Heart right ventricle (tissue), 16 donors: ENCODE measurements at places on chromosomes 2 and 18. TPM values are rescaled to one million over a fixed set of nuclear protein-coding genes. Genes with fewer than 3 reads are reported as not detected.

Gene CTIF
- polyA plus RNA-seq, result 74.1 TPM

Gene RTP5
- polyA plus RNA-seq, result 0.15 TPM

Gene GNLY
- 3.1 TPM for polyA plus RNA-seq

Gene TIMM21
- polyA plus RNA-seq, result 64.4 TPM

Gene CCBE1
- 0.29 TPM for polyA plus RNA-seq

Gene MAB21L4
- polyA plus RNA-seq, result not detected

Gene TBR1
- not detected for polyA plus RNA-seq

Gene AKAIN1
- polyA plus RNA-seq, result not detected

Gene SERPINB12
- not detected for polyA plus RNA-seq

Gene BCS1L
- 52.8 TPM for polyA plus RNA-seq

GRCh38 chr2:240454106-240454901 lies 18.8 kb downstream of the GPC1 start:
- no peak for DNase-seq

- no peak for DNase-seq
These were observed 12.4 kb upstream of the ANKRD44 start for GRCh38 chr2:197322724-197323720.

DNA sequence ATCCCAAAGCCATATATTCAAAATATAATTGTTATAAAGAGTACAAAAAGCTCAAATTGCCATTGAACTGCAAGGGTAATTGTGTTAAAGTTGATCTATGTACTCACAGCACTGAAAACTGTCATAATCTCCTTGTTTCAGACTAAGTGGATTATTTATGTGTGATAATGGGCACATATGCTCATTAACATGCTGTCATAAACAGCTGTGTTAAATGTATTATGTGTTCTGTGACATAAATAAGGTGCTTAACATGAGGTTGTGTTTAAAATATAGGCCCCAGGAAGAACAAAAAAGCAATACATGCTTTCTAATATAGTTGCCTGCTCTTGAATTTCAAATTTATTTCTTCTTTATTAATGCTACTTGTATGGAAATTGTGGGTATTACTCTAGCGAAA lies 409.5 kb downstream of the DCC start:
- DNase-seq, result no peak

GRCh38 chr2:214232271-214232670 lies 178.6 kb upstream of the VWC2L start:
- no peak for DNase-seq

DNA sequence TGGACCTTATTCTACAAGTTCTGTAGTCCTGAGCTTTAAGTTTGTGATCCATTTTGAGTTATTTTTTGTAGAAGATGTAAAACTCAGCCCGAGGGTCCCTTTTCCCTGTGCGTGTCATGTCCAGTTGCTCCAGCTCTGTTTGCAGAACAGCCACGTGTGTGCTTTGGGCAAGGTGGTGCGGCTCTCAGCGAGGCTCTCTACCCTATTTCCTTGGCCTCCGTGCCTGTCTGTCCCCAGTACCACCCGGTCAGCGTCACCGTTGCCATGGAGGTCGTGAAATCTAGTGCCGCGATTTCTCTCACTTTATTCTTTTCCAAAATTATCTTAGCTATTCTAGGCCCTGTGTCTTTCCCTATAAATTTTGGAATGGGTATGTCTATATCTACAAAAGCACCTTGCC lies 141.0 kb upstream of the CTDP1 start:
- DNase-seq, result no peak

DNA sequence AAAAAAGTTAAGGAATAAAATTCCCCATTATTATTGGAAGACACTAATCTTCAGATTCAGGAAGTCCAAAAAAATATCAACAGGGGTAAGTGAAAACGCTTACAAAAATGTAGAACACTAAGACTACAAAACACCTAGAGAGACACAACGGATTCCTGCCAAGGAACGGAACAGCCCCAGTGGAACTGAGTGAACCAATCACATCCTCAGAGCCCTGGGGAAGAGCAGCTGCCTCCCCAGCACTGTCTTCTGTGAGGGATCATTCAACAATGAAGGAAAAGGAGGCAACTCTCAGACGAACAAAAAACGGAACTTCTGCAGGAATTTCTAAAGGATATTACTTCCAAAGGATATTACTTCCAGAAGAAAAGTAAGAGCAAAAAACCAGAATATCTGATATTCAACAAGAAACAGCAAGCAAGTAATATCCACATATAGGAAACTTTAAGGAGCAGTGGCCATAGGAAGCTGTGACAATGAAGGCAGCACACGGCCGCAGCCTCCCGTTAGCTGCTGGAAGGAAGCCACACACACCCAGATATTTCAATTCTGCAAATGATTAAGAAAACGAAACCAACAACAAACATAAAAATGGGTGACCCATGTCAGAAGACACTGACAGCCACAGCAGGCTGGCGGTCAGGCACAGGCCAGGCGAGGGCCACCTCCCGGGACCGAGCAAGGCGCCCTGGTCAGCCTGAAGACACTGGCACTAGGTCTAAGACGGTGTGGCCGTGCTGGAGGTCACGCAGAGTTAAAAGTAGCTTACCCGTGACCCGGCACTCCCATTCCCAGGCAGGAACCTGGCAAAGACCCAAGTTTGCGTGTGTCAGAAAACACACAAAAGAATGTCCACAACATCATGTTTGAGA lies 81.8 kb downstream of the HDAC4 start:
- no peak for DNase-seq

DNA sequence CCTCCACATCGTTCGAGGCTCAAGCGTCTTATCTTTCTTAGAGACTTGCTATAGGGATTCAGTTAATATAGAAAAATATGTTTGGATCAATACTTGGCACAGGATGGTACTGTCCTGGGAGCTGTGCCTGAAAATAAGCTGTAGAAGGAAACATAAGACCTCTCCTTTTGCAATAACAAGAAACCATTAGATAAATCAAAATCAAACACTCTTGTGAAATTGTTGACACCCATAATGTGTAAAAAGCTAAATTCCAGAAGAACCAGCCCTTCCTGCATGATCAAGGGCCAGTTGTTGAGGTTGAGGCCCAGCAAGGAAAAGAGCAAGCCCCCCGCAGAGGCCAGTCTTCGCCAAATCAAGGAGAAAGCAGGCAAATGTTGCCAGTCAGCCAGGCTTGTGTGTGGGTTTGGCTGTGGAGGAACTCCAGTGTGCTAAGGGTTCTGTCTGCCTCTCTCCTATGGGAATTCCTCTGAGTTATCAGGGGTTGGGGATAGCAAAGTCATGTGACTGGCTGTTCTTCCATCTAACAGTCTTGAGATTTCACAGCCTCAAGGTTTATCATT lies 185.7 kb downstream of the ACKR3 start:
- DNase-seq, result no peak

GRCh38 chr2:29522951-29523669 lies 398.3 kb downstream of the ALK start:
- no peak for DNase-seq

DNA sequence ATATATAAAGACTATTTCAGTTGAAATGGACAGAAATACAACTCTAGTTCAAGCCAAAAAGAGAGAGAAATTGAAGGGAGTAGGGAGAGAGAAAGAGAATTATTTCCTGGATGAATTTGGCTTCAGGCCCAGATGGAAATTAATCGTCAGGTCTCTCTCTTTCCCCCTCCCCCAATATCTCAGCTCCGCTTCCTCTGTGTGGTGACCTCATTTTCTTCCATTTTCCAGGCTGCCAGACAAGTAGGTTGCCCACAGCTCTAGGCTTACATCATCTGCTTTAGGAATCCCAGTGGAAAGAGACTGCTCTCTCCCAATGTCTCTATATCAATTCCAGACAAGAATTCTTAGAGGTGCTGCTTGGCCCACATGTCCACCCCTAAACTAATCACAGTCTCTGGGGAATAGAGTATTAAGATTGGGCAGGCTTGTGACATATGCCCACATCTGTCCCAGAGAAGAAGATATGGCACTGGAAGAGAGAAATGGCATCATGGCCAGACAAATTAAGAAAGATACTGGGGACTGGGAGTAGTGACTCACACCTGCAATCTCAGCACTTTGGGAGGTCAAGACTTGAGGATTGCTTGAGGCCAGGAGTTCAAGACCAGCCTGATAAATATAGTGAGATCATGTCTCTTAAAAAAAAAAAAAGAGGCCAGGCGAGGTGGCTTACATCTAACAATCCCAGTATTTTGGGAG lies 37.2 kb upstream of the CFAP36 start:
- DNase-seq, result no peak

- peak; percentile 25 for DNase-seq
These were observed 687 bp downstream of the CTDP1 start for GRCh38 chr18:79680100-79680879.

- no peak for DNase-seq
These were observed 67.9 kb upstream of the PNPT1 start for GRCh38 chr2:55761526-55761925.

GRCh38 chr2:12415536-12415935 lies 301.2 kb upstream of the TRIB2 start:
- DNase-seq, result no peak

- peak; percentile 40 for DNase-seq
These were observed 3.5 kb upstream of the RHOB start for GRCh38 chr2:20443276-20443920.

DNA sequence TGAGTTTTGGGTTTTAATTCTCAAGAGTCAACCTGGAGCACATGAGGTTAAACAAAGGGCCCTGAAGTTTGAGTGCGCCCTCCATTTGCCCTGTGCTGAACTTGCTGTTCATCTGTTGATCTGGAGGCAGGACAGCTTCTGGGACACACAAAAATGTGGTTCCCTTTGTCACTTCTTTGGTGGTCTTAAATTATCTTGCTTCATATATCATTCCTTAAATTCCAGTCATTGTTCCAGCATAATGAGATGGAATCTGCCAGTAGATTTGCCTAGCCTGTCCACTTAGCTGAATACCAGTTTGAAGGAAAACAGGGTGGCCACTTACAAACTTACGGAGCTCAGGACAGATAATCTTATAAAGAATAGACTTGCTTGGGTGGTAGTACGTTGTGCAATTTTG lies 916 bp downstream of the CETN1 start:
- no peak for DNase-seq

DNA sequence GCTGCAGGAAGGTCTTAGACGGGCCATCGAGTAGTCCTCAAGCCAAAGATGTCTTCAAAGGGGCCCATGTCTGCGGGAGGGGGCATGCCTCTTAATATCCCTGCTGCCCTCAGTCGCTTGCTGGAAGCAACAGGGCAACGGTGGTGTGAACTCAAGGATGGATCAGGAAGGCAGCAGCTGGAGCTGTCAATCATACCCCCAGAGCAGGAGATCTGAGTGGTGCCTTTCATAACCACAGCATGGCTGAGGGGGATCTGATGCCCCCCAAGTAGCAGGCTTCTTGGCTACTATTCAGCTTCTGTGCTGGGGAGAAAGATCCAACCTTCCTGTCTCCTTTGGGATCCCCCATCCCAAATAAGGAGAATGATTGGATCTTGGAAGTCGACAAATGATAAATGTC lies 46.4 kb downstream of the INSIG2 start:
- no peak for DNase-seq

GRCh38 chr18:58578835-58579560 lies 49.9 kb downstream of the ALPK2 start:
- DNase-seq, result no peak

DNA sequence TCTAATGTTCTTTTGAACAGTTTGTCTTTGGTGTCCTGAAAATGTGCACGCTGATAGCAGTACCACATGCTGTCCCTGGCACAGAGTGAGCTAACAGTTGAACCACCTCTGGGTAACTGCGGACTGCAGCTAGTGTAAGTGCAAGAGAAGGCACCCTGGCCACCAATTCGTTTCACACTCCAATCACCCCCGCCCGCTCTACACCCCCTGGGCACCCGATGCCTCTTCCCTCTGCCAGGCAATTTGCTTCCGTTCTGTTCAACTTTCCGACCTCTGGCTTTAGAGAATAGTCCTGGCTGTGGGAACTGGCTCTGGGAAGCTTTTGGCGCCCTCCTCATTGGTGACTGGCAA lies 1.4 kb downstream of the DOCK10 start:
- DNase-seq, result no peak

DNA sequence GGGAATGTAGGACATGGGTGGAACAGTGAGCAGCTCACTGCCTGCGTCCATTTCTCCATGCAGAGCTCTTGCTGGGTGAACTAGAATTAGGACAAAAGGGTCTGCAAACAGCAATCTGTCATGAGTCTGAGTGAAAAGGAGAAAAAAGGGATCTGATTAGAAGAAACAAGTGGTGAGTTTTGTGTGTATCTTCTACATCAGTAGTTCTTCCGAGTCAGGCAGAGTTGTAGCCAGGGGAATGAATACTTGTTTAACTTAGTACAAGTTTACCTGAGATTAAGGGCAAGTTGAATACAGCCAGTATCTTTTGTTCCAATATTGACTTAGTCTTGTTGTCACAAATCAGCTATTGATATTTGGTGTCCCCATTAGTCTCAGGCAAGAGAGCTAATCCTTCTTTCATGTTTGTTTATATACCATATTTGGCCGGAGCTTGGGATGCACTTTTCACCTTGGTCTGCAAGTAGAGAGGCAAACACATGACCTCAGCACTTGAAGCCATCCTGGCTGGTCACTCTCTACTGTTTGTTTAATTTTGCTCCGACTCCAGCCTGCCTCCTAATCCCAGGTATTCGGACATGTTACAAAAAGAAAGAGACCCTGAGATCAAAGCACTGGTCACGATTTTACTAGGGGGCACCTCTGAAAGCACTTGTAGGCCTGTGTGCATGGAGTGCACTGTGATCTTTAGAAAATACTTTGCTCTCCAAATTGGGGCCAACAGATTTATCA lies 211.0 kb upstream of the NT5C1B start:
- no peak for DNase-seq
